Anterior cingulate cortex (tissue), 58 donors: ENCODE measurements at places on chromosomes 1 and 21.

DNA sequence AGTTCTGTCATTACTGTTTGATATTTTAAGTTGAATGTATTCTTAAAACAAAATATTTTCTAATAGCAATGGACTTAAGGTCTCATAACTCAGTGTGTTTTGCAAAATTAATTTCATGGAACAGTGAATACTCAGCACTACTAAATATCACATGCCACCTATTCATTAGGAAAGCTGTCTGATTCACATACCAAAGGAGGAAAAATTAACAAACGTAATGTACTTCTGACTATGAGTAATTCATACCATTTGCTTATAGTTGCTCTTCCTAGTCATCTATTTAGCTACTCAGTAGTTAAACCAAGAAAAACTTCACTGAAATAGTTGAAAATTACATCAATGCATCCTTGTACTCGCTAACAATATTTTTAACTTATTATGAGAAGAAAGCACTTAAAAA, 35.2 kb downstream of the TP53BP2 start:
- DNase-seq, result no peak

GRCh38 chr1:7207875-7208646, 422.8 kb downstream of the CAMTA1 start:
- no peak for DNase-seq

DNA sequence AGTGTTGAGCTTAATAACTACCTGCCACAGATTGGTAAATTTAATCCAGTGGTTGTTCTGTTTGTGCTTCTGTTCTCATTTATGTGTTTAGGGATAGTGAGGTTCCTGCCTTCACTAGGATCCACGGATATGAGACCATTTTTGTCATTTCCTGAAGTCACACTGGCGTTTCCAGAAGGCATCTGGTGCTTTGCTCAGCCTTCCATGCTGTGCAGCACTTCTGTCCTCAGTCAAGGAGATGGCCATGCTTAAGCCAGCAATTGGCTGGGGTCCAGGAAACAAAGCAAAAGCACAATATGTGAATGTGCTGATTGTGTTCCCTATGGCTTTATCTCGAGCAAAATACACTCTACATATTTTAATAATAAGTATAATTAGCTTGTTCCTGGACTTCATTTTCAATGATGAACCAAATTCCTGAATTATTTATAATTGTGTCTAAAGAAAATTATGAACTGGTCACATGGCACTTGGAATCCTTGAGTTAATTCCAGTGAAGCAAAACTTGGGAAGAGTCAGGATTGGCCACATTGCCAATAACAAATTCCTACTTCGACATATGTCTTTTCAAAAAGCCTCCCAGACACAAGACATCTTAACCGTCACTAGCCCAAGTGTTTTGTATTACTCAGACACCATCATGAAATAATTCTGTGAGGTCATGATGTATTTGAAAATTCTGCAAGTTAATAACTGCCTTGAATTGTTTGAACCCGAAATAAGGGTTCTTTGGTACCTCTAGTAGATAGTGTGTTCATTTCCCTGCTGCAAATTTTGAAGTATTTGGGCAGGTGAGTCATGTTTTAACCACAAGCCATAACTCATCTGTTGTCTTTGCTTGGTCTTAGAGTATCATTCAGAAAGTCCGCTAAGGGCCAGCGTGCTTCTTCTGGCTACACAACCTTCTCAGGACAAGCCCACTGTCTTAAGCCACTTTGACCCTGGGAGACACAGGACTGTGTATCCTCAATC, 412.4 kb downstream of the DISC1 start:
- no peak for DNase-seq

GRCh38 chr1:57468641-57469523, 45.0 kb upstream of the DAB1 start:
- no peak for DNase-seq

GRCh38 chr1:118461154-118461553, 276.1 kb upstream of the SPAG17 start:
- DNase-seq, result no peak

DNA sequence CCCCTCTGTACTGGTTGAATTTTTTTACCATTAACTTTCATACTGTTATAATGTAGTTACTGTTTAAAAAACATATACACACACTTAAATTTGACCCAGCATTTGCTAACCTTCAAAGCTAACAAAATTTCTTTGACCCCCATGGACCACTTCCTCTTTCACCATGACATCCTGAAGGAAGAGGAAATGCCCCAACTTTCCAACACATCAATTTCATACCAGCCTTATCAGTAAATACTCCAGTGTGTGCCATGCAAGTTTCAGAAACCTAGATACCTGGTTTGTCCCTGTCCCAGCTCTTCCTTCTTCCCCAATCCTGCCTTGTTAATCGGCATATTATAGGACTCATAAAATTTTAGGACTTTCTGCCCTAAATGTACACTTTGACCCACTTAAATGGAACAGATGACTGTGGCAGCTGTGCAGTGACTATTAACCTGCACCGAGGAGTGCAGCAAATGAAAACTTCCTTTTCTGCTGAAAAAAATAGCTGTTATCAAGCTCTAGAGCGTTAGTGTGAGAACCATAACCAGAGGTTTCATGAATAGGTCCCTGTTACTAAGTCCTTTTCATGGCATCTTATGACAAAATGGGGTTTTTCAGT, 54.1 kb downstream of the DTL start:
- DNase-seq, result no peak

DNA sequence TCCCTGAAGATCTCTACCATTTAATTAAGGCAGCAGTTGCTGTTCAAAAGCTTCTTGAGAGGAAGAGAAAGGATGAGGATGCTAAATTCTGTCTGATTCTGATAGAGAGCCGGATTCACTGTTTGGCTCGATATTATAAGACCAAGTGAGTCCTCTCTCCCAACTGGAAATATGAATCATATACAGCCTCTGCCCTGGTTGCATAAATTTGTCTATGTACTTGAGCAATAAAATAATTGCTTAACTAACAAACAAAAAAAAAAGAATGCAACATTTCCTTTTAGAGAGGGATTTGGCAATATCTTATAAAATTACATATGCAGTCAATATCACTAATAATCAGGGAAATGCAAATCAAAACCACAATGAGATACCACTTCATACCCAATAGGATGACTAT, 26.8 kb downstream of the ALDH9A1 start:
- DNase-seq, result no peak

- DNase-seq, result no peak
Observed at GRCh38 chr1:173134800-173135199, 72.3 kb downstream of the TNFSF4 start.

DNA sequence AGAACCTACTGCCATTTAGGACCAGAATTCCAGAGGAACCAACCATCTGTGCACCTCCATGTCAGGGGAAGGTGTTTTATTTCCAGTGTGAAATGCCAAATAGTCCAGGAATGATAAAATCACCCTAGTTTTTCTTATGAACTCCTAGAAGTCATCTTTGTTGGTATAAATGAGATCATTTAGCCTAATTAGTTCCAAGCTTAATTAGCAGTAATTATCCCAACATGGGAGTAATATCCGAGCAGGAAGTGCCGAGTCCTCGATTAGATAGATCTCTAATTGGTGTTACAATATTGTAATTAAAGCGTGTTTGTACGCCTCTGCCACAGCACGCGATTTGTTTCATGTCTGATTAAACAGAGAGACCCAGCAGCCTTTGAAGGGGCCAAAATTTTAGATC, 33.1 kb downstream of the BCL9 start:
- DNase-seq, result no peak

GRCh38 chr1:59978026-59978425, 51.5 kb upstream of the CYP2J2 start:
- no peak for DNase-seq

- DNase-seq, result no peak
Observed at GRCh38 chr1:198672124-198672523, 33.3 kb downstream of the PTPRC start.

DNA sequence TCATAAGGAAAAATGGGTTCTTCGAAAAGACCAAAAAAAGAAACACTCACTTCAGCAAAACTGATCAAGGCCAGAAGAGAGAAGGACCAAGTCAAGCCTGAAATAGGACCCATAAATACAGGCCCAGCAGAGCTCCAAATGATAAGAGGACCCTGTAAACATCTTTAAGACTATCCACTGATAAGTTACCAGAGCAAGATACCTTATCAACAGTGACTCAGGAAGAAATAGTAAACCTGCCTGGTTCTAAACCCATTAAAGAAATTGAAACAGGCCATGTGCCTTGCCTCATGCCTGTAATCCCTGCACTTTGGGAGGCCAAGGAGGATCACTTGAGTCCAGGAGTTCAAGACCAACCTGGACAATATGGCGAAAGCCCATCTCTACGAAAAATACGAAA, 81.8 kb upstream of the ERRFI1 start:
- DNase-seq, result no peak

- no peak for DNase-seq
Observed at GRCh38 chr1:16145662-16146278, 10.1 kb downstream of the EPHA2 start.

DNA sequence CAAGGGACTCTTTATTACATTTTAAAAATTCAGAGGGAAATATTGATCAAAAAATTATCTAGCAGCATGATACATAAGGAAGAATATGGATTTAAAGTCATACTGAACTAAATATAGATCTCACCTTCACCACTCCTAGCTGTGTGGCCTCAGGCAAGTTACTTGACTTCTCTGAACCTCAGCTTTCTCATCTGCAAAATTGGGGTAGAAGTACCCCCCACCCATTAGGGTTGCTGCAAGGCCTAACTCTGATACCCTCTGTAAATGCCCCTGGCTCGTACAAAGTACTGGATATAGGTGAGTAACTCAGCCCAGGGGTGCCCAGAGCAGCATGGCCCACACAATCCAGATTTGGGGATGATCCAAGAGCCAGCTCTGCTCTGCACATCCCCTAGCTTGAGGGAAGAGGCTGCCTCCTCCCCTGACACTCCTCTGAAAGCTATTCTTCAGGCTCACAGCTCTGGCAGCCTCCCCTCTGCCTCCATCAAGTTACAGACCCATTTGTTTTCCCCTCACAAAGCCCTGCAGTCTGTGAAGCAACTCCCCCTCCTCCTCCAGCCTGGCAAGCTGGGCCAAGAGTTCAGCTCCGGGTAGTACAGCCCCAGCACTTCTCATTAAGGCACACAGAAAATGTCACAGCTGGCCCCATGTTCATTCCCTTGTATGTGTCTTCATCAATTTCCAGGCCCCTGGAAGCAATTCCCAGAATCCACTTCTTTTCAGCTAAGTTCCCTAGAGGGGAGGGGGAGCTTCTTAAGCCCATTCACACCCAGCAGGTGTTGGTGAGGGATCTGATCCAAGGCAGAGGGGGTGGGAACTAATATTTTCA, 143.7 kb downstream of the PLPP3 start:
- peak; percentile 71 for DNase-seq

DNA sequence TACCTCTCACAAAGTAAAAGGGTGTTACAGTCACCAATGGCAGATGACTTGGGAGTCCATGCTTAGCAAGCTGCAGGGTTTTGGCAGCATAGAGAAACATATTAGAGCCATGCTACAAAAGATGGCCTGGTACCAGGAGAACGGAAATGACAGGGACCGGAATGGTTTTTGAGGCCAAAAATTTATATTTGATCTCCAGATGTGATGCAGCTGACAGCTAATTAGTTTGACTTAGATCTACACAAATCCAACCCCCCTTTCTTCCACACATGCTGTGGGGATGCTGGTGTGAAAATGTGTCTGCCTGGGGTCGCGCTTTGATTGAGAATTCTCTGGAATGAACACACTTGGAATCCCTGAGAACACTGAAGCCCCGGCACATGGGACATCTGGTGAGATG, 26.5 kb downstream of the SYF2 start:
- DNase-seq, result no peak

DNA sequence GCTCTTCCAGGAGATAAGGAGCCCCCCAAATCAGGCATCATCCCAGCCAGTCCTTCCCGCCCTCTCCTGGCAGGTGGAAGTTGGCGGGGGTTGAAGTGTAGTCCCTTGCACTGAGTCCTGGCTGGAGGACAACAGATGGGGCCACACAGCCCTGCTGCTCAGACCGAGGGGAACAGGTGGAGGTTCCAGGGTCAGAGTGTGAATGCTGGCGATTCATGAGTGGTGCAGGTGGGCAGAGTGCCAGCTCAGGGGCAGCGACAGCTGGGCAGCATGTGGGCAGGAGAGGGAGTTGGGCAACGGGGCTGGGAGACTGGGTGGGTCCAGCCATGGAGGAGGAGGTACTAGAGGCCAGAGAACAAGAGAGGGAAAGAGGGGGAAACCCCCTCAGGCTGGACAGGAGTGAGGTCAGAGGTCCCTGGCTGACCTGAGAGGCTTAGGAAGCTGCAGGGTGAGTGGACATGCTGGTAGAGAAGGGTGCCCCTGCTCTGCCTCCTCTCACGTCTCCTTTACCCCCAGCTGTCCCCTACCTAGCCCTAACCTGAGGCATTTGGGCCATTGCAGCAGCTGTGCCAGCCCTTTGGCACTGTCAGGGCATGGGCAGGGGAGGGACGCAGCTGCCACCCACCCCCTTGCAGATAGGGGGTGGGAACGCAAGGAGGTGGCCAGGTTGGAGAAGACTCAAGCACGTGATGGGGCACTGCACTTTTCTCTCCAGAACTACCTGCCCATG, 11.3 kb upstream of the ADORA1 start:
- no peak for DNase-seq

DNA sequence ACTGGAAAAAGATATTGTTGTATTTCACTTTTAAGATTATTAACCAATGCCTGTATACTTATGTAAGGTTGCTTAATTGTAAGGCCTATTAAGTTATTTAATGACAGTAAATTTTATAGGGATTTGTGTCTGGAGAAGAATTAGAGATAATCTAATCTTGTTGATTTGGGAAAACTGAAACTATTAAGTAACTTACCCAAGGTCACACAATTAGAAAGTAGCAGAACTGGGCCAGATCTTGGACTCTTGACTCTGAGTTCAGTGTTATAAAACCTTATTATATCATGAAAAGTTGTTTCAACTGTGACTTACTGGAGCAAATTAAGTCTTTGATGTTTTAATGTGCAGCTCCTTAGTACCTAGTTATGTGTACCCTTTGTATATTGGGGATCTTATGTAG, 38.5 kb downstream of the CAMTA1 start:
- no peak for DNase-seq
